ENCODE measurements at places on chromosomes 5 and 9.

- DNase-seq = no peak
These were observed 283.9 kb downstream of the PBX3 start for GRCh38 chr9:126031116-126031515.

- no peak for DNase-seq
These were observed 64.3 kb upstream of the BOD1 start for GRCh38 chr5:173680660-173681242.

DNA sequence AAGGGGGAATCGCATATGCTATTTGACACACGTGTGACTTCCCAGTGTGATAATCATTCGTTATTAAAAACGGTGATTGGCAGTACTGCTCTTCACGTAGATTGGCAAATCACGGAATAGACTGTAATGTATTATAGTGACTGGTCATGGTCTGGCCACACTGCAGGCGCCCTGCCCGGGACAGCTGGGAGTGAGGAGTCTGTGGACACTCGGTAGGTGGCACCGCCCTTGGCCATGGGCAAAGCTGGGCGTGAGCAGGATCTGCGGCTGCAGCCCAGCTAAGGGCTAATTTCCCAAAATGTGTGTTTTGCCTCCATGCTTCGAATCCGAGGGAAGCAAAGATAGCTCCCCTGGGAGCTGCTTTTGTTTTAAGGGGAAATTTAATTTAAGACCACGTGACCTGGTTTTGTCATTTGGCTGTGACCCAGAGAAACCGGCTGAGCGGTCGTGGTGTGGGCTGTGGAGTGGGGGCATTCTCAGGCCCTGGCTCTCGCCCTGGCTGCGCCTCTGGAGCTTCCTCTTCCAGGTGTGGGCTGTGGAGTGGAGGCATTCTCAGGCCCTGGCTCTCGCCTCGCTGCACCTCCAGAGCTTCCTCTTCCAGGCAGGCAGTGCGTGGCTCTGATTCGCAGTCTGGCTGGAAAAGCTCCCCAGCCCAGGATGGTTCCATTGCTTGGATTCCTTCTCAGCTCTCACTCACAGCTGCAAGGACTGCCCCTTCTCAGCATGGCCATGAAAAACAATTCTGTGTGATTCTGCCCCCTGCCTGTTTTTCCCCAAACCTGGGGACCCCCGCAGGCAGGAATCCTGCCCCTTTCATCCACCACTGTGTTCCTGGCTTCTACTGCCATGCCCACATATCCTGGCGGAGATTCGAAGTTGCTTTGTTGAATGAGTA is 131.1 kb downstream of the OLFM1 start:
- no peak for DNase-seq

DNA sequence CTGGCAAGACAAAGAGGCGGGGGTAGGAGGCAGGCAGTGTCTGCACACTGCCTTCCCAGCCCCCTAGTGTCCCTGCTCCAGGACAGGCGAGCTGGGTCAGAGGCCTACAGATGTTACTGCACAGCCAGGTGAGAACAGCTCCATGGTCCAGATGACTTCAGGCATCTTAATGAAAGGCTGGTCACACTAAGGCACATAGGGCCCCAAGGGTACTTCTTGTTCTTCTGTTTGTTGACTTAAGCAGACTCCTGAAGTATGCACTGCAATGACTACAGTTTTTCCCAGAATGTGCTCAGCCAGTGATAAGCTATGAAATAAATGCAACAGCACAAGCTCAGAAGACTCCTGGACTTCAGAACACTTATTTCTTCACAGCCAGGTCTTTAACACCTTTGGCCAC is 27.4 kb downstream of the ATPSCKMT start:
- no peak for DNase-seq

GRCh38 chr9:94212091-94212490 is 47.0 kb upstream of the ZNF169 start:
- DNase-seq = no peak

DNA sequence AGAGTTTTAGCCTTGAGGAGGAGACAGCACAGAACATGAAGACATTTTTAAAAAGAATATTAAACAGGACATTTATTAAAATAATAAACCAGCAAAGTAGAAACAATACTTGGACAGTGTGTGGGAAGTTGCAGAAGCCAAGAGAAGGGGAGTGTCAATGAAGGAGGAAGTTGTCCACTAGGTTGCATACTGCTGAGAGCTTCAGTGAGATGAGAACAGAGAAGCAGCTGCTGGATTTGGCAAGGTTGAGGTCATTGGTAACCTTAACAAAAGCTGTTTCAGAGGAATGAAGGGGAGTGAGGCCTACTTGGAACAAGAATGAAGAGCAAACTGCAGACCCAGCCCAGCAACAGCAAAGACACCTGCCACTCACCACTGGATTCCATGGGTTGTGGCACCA is 11.4 kb downstream of the BHMT start:
- DNase-seq = no peak

DNA sequence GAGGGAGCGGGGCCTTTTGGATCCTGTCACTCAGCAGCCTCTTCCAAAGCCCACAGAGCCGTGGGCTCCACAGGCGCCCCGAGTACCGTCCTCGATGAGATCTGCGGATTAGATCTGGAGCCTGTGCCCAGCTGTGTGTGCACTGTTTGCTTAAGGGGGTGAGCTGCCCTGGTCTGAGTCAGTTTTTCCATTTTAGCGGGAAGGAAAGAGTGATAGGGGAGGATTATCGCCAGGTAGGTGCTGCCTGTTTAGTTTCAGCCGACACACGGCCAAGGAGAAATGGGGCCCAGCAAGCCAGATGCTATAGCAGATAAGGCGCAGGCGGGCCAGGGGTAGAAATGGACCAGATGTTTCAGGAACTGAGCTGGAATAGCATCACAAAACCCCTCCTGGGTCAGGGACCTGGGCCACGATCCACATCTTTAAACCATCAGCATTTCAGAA is 18.1 kb downstream of the COL5A1 start:
- DNase-seq = no peak

GRCh38 chr9:82127465-82127864 is 138.9 kb downstream of the SPATA31D1 start:
- DNase-seq = no peak

- DNase-seq = no peak
These were observed 2.7 kb downstream of the GZMA start for GRCh38 chr5:55104946-55105701.

- no peak for DNase-seq
These were observed 69.5 kb downstream of the GRIA1 start for GRCh38 chr5:153559926-153560325.

DNA sequence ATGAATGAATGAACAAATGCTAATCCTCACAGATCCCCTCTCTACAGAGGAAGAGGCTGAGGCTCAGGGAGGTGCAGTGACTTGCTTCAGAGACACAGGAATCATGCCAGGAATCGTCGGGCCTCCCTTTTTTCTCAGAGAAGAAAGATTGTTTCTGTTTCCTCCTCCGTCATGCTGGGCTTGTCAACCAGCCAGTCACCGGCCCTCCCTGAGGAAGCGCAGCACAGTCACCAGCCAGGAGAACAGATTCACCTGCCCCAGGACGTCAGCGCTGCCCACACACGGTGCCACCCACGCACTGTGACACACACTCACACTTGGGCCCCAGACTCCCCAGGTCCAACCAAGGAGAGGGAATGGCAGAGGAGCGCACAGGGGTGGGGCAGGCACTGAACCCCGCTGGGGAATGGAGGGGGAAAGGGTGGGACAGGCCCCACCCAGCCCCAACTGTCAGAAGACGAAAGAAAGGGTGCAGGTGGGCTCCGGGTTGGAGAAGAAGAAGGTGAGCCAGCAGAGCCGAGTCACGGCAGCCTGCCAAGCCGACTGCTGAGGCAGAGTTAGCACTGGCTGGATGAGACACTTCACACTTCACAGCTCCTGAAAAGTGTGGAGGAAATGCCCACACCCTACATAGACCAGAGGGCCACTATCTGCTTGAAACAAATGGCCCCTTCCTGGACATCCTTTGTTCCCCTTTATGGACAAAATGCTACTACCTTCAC is 13.8 kb upstream of the ERGIC1 start:
- no peak for DNase-seq

Data from activated naive CD4-positive, alpha-beta T cell (primary cell).